ENCODE measurements at places on chromosomes 11 and 22.

DNA sequence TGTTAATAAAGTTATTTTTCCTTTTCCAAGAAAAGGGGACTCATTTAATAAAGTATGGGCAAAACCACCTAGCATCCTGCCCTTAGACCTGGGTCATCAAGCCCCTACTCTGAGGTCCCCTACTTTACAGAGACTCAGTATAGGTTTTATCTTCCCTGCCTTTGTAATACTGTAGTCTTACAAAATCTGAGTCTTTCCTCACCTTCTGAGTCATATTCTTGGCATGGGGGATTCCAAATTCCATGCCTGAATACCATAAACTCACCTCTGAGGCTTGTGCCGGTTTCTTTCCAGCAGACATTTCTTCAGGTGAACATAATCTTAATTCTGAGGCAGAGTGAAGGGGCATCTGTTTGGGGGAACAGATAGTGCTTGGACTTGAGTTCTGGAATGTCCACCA is 282.5 kb downstream of the KCNA4 start:
- peak; percentile 24 for DNase-seq

DNA sequence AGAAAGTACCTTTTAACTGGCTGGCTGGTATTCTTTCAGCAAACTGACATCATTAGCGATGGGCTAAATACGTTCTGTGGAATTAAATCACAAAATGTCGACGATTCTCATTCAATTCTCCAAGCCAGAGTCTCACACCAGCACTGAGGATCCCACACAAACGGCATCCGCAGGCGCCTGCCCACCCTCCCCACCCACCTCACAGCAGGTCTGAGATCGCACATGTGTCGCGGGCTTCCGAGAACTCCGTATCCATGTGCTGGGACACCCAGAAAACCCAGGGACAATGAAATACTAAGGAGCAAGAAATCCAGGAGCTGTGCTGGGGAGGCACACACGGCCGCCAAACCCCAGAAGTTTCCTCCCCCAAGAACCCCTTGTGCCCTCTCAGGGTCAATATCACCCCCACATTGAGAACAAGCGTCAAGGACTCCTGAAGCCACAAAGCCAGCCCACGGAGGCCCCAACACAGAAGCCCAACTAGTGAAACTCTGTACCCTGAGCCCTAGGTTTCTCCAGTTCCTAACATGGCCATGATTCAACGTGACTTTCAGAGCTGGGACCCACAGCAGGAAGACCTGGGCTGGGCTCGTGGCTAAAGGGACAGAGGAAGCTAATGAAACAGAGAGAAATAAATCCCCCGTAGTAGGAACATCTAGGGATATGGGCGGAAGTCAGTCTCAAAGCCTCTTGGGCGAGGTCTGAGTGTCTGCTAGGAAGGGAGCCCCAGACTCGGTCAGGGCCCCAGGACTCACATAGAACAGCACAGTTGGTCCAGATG is 8.0 kb downstream of the TOLLIP start:
- no peak for DNase-seq

GRCh38 chr22:36339171-36340065 is 48.3 kb downstream of the MYH9 start:
- DNase-seq = peak; percentile 80

GRCh38 chr11:133828871-133829270 is 16.4 kb downstream of the SPATA19 start:
- no peak for DNase-seq

DNA sequence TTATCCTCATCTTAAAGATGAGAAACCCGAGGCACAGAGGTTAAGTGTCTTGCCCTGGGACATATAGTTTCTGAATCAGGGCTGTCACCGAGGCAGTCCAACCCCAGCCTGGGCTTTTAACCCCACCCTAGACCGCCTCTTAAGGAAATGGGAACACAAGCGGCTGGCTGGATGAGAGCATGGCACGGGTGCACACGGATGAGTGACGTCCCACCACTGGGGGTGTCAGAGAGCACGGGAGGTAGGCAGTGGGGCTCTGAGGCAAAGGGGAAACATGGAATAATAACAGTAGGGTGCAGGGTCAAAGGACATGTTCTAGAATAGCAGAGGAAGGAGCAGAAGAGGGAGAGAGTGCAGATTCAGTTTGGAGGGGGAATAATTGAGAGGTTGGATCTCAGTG is 22.3 kb downstream of the PPFIBP2 start:
- no peak for DNase-seq

GRCh38 chr22:47239474-47239860 is 477.0 kb downstream of the TBC1D22A start:
- DNase-seq = no peak

GRCh38 chr22:19717181-19717580 is 2.9 kb downstream of the SEPTIN5 start:
- DNase-seq = no peak

DNA sequence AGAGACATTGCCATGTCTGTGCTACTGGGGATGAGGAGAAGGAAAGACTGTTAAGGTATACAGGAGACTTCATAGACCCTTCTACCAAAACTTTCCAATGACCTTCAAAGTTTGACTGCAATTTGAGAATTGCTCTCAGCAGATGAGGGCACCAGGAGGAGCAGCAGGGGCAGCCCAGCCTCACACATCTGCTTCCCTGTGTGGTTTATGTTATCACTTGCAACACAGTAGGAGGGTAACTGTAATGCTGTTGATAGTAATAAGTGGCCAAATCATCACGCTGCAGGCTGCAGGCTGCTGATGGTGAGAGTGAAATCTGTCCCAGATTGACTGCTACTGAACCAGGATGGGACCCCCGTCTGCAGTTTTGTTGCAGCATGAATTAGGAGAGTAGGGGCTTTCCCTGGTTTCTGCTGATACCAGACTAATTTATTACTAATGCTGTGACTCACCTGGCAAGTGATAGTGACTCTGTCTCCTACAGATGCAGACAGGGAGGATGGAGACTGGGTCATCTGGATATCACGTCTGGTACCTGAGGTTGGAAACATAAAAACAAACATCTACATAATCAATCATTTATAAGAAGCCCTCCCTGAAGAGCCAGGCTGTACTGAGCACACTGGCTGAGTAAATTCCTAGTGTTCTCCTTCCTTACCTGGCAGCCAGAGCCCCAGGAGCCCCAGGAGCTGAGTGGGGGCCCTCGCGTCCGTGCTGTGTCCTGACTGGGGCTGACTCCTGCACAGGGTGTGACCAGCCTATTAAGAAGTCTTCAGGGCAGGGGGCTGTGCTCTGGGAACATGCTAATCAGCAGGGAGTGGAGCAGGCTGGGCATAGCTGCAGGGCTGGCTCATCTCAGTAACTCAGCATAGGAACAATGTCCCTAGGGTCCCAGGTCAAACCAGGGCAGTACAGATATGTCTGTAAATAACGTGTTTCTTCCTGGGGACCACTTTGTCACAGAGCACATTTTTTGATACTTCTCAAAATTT is 74.4 kb downstream of the GAB4 start:
- DNase-seq = no peak

DNA sequence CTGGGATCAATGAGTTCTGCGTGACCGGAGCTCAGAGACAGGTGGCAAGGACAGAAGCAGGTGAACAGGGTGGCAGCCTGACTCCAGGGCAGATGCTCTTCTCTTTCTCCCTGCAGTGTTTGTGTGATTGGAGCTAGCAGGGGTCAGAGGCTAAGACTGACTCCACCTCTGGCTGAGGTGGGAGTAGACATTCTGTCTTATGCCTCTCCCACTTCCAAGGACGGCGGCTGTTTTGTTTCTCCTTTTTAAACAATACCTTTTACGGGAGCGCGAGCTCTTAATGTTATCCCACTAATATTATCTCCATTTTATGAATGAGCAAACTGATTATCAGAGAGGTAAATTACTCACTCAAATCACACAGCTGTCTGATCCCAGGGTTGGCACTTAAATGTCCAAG is 323.7 kb downstream of the MIAT start:
- no peak for DNase-seq

GRCh38 chr11:118892964-118893363 is 9.3 kb downstream of the CXCR5 start:
- no peak for DNase-seq

- DNase-seq = no peak
These were observed 13.9 kb downstream of the ZBED4 start for GRCh38 chr22:49867303-49868265.

- DNase-seq = peak; percentile 47
These were observed 1.9 kb downstream of the PIWIL3 start for GRCh38 chr22:24772493-24773220.

DNA sequence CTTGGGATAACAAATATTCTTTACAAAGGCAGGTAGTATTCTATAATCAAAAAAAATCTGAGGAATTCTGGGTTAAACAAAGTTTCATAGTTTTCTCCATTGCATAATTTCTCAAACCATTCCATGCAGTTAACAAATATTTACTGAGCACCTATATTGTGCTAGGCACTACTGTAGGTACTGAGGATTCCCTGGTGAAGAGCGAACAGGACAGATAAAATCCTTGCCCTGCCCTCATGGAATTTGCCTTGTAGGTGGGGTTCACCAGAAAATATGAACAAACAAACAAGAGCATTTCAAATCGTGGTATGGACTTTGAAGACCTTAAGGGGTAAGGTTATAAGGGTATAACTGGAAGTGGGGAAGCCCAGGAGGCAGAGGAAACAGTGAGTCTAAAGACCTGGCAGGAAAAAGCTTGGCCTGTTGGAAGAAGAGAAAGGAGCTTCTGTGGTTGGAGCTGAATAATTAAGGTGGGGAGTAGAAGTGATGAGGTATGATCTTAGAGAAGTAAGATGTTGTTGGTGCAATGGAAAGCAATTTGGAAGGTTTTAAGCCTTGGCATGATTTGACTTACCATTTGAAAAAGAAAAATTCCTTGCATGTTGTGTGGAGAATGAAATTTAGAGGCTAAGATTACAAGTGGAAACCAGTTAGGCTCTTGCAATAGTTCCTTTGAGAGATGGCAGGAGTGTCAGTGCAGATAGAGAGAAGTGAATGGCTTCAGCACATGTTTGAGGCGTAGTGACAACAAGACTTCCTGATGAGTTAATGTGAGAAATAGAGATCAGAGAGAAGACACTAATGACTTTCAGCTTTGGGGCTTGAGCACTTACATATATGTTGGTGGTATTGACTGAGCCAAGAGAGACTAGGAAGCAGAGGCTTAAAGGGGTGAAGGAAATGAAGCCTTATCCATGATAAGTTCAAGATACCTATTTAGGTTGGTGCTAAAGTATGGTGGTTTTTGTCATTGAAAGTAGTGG is 55.7 kb upstream of the PICALM start:
- peak; percentile 17 for DNase-seq

DNA sequence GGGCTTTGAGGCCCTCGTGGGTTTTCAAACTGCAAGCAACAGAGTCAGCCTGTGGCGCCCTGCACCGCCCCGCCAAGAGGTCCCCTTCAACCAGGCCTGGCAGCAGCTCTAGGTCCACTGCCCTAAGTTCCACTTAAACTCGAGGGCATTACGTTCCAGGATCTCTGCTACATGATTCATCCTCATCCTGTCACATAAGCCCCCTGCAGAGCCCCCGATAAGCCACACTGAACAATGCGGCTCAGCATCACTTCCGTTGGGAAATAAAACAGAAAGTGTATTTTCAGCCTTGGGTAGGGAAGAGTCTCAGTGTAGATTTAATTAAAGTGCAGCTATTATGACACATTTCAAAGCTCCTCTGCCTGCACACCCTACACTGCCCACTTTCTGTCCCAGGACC is 24.6 kb downstream of the SULT4A1 start:
- no peak for DNase-seq

- peak; percentile 90 for DNase-seq
These were observed 210.0 kb downstream of the KIRREL3 start for GRCh38 chr11:126790550-126791081.

GRCh38 chr11:101894505-101894904 is 20.3 kb upstream of the CEP126 start:
- DNase-seq = no peak

DNA sequence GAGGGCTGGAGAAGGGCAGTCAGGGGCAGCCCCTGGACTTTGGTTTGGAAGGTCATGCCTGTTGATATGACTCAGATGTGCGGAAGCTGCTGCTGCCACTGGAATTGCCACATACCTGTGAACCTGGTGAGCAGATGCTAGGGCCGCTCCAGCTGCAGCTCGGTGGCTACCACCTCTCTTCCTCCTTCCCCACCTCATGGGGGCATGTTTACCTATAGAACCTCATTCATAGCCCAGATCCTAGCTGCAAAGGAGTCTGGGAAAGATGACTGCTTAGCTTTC is 17.5 kb upstream of the TSPAN18 start:
- no peak for DNase-seq

DNA sequence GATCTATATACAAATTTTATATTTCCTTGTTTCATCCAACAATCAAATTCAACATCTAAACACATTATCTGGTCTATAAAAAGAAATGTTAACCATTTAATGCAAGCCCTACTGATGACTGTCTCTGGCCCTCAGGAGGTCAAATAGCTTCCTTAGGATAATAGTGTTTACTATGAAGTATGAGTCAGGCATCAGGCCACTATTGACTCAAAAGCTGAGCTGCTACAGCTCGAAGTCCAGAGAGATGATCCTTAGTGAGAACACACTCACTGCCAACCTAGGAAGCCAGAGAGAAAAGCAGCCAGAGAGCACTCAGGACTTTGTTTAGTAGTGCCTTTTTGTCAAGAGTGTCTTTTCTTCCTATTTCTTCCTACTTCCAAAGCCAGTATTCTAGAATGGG is 171.8 kb downstream of the SOX6 start:
- DNase-seq = peak; percentile 55

GRCh38 chr11:68454767-68455166 is 5.8 kb upstream of the PPP6R3 start:
- DNase-seq = no peak

DNA sequence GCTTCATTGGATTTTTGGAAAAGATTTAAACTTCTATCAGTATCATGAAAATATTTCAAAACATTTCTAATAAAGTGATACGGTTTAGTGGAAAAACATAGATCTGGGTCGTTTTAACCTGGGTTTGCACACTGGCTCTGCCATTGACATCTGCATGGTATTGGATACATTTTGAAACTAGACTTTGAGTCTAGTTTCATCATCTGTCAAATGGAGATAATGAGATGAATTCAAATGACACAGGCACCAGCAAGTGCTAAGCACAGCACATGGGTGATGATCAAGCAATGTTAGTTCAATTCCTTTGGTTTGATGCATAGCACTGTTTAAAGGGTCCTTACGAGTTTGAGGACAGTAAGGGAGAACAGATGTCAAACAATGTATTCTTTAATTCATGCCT is 819.0 kb upstream of the CCDC90B start:
- no peak for DNase-seq

- no peak for DNase-seq
These were observed 195.2 kb downstream of the CTTN start for GRCh38 chr11:70593446-70593983.
